CD4-positive, alpha-beta T cell treated with Interleukin-17A for 1 hour (primary cell): ENCODE measurements at places on chromosomes 12 and 14.

DNA sequence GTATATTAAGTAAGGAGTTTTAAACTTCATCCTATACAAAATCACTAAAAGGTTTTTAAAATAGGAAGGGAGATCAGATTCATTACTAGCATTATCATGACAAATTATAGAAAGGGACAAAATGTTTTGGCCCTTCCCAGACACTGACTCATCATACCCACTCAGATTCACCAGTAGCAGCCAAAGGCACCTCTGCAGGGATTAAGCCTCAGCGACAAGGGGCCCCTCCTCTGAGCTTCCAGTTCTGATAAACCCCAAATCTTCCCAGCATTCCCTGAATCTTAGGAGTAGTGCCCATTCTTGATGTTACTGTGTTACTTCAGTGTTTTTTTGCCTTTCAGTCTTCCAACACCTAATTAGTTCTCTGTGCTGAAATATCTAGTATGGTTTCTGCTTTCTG lies 14.5 kb downstream of the KRAS start:
- DNase-seq: no peak

GRCh38 chr14:94646066-94646465 lies 33.9 kb downstream of the SERPINA3 start:
- DNase-seq: no peak

GRCh38 chr12:105920161-105920684 lies 218.5 kb downstream of the NUAK1 start:
- no peak for DNase-seq

DNA sequence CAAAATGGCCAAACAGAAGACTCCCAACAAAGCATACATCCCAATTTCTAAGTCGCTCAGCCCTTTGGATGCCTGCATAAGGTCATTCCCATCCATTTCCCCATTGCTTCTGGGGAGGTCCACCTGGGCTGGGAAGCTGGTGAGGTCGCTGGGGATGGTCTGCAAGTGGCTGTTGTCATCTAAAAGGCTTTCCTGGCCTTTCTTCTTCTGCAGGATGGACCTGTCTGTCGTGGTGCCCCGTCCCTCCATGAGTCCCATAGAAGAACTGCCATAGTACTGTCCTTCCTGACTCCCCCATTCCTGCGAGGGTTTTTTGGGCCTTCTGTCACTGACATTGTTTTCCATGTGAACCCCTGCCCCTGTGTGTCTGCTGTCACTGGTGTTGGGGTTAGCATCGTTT lies 221.1 kb downstream of the GLT1D1 start:
- no peak for DNase-seq

- DNase-seq: peak; percentile 89
Observed at GRCh38 chr12:56189099-56189917, at the start of gene SMARCC2. SMARCC2 (minus strand) TSS chr12:56189483; CDS start chr12:56189461, 22 bp downstream.

DNA sequence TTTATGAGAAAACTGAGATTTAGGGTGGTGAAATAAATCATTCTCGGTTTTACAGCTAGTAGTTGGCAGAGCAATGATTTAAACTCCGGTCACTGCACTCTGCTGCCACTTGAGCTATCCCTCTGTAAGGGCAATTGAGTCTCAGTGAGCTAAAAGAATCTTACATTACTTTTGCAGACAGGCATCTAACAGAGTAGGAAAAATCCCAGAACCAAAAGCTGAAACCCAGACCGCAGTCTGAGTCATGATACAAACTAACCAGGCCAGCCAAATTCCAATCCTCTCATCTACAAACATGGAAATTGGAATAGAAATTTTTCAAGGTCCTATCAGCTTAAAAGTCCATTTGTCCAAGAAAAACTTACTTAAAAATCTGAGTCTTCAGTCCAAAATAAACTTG lies 73.7 kb downstream of the ANKS1B start:
- no peak for DNase-seq

DNA sequence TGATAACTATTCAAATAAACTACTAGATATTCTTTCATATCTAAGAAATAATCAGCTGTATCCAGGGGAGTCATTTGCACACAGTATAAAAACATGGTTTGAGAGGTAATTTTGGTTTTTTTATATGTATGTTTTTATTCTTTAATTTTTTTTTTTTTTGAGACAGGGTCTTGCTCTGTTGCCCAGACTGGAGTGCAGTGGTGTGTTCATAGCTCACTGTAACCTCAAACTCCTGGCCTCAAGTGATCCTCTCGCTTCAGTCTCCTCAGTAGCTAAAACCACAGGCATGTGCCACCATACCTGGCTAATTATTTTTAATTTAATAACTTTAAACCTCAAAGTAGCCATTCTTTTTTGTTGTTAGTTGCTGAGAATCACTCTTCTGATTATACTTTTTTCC lies 1.8 kb downstream of the PRORP start:
- DNase-seq: no peak
